ENCODE measurements at places on chromosomes 11 and 22.

- DNase-seq, result no peak
Observed at GRCh38 chr11:126165311-126165720, 46.1 kb downstream of the RPUSD4 start.

- DNase-seq, result no peak
Observed at GRCh38 chr11:122367809-122368231, 251.8 kb upstream of the BLID start.

- no peak for DNase-seq
Observed at GRCh38 chr22:37126383-37126782, 16.9 kb upstream of the TMPRSS6 start.

DNA sequence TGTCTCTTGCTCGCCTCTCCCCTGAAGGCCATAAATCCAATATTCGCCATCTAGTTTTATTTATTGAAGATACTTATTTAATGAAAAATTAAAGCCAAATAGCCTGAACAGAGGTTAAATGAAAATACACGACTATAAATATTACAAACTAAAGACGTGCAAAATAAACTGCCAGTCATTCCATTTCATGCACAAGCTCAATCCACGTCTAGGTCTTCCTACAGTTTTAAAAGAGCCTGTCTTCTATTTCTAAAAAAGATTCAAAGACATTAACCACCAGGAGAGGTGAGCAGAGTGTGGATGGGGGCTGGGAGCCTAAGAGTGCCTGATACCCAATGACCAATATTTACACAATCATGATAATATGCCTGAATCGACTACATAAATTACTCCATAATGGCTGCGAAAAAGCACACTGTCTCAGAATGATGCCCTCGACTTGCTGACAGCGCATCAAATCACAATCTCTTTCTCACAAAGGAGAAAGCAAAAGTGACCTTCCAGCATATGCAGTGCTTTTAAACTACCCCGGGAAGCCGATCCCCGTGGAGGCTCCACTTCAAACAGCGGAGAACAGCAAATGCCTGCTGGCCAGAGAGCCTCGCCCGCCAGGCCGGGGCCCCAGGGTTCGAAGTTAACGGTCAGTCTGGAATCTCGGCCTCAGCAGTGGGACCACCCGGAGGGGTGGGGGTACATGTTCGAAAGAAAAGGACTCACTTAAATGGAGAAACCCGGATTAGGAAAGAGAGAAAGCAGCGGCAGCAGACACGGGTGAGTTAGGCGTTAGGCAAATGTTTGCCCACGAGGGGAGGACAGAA lies 1.7 kb downstream of the FCHSD2 start:
- no peak for DNase-seq

DNA sequence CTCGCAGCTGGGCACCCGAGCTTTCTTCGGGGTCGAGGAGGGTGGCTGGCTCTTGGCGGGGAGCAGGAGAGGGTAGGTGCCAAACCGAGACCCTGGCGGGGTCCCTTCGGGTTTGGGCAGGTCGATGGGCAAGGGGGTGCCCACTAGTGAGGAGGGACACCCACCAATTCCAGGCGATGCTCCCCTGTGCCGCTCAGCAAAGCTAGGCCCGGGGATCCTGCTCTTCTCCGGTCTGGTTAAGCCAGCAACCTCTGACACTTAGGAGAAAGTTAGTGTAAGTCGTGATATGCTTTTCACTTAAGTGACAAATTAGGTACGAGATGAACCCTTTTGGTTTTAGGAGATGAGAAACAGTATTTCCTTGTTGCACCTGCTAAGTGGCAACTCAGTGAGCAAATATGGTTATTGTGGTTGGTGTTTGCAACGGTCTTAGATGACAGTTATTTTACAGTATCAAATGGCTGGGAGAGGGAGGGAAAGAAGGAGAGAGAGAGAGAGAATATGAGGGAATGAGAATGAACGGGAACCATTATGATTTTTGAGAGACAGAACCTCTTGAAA lies 565 bp downstream of the NUCB2 start:
- no peak for DNase-seq

GRCh38 chr11:23585416-23586104 lies 725.3 kb upstream of the CCDC179 start:
- no peak for DNase-seq

GRCh38 chr11:26225646-26226045 lies 106.3 kb upstream of the ANO3 start:
- no peak for DNase-seq
